ENCODE measurements at places on chromosomes 1 and 21.
A peak's percentile ranks its signal among the peaks of the same experiment; 100 is the strongest.

DNA sequence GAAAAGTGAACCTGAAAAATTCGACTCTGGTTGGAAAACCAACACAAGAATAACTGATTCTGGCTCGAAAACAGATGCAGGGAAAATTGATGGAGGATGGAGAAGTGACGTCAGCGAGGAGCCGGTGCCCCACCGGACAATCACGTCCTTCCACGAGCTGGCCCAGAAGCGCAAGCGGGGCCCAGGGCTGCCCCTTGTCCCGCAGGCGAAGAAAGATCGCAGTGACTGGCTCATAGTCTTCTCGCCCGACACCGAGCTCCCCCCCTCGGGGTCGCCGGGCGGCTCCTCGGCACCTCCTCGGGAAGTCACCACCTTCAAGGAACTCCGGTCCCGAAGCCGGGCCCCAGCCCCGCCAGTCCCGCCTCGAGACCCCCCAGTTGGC, 1.9 kb downstream of the RUSC1 start:
- peak; percentile 56 for DNase-seq

- DNase-seq, result peak; percentile 60
These were observed 14.0 kb upstream of the ZNF692 start for GRCh38 chr1:248872752-248873408.

- DNase-seq, result no peak
These were observed 21.4 kb downstream of the SLC2A1 start for GRCh38 chr1:42937141-42937696.

DNA sequence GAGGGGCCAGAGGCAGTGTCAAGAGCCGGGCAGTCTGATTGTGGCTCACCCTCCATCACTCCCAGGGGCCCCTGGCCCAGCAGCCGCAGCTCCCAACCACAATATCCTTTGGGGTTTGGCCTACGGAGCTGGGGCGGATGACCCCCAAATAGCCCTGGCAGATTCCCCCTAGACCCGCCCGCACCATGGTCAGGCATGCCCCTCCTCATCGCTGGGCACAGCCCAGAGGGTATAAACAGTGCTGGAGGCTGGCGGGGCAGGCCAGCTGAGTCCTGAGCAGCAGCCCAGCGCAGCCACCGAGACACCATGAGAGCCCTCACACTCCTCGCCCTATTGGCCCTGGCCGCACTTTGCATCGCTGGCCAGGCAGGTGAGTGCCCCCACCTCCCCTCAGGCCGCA, at the start of gene BGLAP:
TSS of gene BGLAP (plus strand) at position 259 of the 400 bp plus-strand sequence. CDS start at position 307, 48 bp downstream.
- DNase-seq, result no peak

- no peak for DNase-seq
These were observed 376.9 kb downstream of the HHIPL2 start for GRCh38 chr1:222171005-222171404.

DNA sequence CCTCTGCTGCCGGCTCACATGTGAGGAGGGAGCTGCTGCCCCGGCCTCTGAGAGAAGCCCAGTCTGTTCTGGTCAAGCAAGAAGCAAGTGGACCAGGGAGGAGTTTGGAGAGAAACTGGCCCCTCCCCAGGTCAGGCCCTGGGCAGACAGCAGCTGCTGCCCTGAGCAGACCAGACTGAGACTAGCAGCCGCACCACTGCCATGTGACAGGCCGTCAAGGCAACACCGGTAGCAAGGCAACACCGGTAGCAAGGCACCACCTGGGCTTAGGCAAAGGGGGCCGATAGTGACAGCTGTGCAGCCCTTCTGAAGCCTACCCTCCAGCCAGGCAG, 50.3 kb downstream of the ARHGEF16 start:
- DNase-seq, result no peak

- no peak for DNase-seq
These were observed 92.0 kb upstream of the BARHL2 start for GRCh38 chr1:90809093-90809492.

GRCh38 chr1:147152772-147153171, 19.5 kb downstream of the PRKAB2 start:
- no peak for DNase-seq

DNA sequence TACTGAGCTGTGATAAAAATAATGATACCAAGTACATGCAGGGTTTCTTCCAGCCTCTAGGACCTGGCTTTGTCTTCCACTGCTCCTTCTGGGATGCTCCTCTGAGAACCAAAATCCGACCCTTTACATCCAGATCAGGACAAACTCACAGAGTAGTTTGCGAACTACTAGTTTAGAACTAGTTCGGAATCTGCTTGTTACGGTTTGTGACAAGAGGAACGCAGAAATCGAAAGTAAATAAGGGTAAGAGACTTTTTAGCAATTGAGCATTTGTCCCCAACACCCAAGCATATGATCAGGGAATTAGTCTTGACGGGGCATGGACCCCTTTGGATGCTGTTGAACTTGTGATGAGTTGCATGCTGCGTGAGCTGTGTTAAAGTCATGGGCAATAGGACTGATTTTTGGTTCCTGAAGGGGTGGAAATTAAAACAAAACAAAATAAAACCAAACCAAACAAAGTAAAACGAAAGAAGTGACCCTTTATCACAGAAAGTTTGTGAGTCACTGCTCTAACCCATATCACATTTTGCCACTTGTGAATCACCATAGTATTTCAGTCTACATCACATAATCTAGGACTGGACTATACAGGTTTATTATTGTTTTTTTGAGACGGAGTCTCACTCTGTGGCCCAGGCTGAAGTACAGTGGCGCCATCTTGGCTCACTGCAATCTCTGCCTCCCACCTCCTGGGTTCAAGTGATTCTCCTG, 35.7 kb upstream of the ERRFI1 start:
- no peak for DNase-seq
